ENCODE measurements at places on chromosomes 6 and 20.

DNA sequence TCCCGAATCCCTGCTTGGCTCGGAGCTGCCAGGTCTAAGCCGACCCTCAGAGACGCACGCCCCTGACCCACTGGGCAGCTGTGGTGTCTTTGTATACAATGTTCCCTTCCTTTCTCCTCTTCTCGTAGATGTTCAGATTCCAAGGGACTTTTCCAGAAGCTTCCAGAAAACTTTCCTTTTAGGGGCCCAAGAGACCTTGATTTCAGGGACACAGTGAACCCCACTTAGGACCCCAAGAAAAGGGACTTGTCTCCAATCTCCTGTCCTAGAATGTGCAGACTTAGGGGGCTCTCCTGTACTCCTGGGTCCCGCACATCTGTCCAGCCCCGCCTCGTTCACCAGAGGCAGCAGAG, 103.5 kb downstream of the EDN3 start:
- DNase-seq = no peak

- DNase-seq = no peak
These were observed 520.8 kb upstream of the RNF217 start for GRCh38 chr6:124441450-124441849.

GRCh38 chr20:36728986-36729385, 16.9 kb downstream of the NDRG3 start:
- DNase-seq = no peak

GRCh38 chr6:23269436-23269835, 700.1 kb downstream of the HDGFL1 start:
- DNase-seq = no peak

GRCh38 chr6:166166314-166167257, 1.1 kb downstream of the TBXT start:
- DNase-seq = no peak

GRCh38 chr6:32254761-32255198, 30.9 kb upstream of the NOTCH4 start:
- no peak for DNase-seq

GRCh38 chr20:52190437-52191131, 995 bp downstream of the ZFP64 start:
- DNase-seq = peak; percentile 55

GRCh38 chr20:5465604-5465927, 148.8 kb upstream of the PROKR2 start:
- no peak for DNase-seq

DNA sequence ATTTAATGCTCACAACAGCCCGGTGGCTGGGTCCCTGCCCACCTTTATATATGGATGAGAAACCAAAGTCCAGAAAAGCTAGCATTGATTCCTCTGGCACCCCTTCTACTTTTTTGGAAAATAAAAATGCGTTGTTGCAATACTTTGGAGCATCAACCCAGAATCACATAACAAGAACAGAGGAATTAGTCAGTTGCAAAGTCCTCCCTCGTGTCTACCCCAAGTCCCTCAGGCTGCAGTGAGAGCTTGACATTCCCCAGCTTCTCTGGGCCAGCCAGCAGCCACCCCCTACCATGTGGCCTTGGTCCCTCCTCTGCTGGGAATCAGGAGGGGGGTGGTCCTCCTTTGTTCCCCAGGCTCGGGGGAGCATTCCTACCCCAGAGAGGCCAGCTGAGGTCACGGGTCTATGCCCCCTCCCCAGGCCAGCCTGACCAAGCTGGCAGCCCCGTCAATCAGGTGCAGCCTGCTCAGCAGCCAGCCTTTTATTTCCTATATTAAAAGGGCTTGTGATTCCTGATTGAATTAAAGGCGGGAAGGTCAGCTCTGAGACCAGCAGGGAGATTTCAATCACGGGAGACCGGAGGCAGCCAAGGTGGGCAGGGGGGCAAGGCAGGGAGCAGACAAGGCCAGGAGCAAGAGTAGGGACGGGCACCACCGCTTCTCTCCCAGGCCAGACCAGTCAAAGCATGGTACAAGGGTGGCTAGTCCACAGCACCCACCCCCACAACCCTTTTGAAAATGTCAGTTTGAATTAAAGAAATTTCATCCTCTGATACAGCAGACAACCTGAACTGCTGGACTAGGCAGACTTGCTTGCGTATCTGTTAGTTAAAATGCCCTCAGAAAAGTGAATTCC, 158.9 kb downstream of the MRPL14 start:
- DNase-seq = no peak

DNA sequence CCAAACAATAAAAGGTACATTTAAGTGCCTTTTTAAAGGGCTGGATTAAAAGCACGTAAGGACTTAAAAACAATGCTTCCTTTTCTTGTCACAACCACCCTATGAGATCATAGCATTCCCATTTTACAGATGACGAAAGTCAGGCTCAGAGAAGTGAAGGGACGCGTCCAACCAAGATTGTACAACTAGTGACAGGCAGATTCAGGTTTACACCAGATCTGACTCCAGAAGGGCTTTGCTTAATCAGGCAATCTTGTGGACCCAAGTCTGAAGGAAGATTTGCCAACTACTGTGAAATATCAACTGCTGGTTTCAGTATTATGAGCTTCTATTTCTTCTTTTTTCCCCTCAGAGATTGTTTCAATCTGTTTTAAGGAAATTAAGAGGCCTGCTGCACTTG, 877 bp downstream of the ENPP4 start:
- no peak for DNase-seq

DNA sequence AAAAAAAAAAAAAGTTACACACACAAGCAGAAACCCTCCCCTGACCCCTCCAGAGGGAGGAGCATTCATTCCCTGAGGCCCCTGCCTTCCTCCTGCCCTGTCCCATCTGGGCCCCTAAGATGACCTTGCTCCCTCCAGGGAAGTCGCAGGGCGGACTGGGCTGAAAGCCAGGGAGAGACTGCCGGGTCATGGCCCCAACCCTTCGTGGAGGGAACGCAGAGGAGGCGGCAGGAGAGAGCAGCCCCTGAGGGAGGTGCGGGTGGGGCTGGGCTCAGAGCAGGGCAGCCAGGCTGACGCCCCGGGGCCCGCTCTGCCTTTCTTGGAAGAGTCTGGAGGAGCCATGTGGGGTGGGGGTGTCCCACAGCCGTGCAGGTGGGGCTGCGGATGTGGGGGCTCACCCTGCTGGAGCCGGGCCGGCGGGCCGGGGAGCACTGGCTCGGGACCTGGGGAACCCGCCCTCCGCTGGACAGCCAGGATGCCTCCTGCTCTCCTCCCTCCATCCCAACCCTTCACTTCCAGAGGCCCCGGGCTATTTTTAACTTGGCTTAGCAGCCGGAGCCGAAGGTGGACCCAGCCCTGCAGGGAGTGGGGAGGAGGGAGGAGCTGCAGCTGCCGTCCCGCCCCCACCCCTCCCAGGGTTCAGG, 15.0 kb upstream of the ABHD16B start:
- no peak for DNase-seq

Measured in stimulated activated naive CD8-positive, alpha-beta T cell treated with anti-CD3 and anti-CD28 coated beads, Interleukin-15, Interleukin-2, amounts not matched to agents 100 U/mL and 50 U/mL, for 24 hours (primary cell).